ENCODE measurements at places on chromosomes 1 and 21.
A peak's percentile ranks its signal among the peaks of the same experiment; 100 is the strongest.

GRCh38 chr1:36248250-36248894, 24.1 kb downstream of the THRAP3 start:
- DNase-seq: no peak

DNA sequence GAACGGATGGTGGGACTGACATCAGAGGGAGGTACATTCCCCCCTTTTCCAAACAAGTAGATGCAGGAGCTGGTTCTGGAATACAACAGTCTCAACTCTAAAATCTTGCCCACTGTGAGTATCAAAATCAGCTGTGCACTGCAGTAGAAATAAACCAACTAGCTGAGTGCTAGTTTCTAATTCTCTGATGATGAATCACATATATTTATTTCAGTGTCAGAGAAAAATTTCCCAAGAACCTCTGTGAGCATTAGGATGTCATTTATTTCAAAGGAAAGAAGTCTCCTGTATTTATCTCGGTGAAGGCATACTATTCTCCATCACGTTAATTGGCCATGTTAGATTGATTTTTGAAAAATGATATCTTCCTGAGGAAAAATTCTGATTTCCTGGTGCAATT, 67.1 kb downstream of the LHX9 start:
- DNase-seq: no peak

GRCh38 chr21:44434568-44434925, 20.8 kb upstream of the LRRC3 start:
- DNase-seq: no peak

DNA sequence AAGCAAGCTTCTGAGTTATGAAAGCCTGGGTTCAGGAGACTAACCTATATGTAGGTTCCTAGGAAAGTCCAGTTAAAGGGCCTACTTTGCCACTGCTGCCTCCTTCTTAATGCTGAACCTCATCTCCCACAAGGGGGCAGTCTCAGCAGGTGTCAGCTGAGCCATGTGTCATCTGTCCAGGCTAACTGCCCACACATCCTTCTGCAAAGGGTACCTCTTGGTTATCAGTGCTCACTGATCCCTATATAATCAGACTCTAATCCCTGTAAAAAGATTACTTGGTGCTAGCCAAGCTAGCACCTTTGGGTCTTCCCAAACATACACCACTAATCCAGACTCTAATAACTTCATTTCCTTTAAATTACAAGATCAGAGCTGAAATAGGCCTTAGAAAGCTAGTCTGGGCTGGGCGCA, 9.0 kb downstream of the PRDX1 start:
- DNase-seq: no peak

DNA sequence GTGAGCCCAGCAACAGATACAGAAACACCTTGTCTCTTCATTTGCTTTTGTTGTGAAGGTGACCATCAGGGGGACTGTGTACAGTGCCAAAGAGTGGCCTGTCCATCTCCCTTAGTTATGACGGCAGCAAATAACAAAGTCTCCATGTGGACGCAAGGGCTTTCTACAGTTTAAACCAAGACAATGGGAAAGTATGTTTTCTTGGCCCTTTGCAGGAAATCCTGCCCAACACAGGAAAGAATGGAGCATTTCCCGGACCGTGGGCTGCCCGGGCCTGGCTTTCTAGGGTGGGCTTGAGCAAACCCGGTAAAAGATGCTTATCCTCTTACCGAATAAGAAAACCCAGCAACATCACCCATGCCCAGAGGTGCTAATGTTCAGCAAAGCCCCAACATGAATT, 87.3 kb downstream of the ZBTB18 start:
- no peak for DNase-seq

- peak; percentile 41 for DNase-seq
Measured at GRCh38 chr1:16078925-16079656, 5.6 kb upstream of the FAM131C start.

DNA sequence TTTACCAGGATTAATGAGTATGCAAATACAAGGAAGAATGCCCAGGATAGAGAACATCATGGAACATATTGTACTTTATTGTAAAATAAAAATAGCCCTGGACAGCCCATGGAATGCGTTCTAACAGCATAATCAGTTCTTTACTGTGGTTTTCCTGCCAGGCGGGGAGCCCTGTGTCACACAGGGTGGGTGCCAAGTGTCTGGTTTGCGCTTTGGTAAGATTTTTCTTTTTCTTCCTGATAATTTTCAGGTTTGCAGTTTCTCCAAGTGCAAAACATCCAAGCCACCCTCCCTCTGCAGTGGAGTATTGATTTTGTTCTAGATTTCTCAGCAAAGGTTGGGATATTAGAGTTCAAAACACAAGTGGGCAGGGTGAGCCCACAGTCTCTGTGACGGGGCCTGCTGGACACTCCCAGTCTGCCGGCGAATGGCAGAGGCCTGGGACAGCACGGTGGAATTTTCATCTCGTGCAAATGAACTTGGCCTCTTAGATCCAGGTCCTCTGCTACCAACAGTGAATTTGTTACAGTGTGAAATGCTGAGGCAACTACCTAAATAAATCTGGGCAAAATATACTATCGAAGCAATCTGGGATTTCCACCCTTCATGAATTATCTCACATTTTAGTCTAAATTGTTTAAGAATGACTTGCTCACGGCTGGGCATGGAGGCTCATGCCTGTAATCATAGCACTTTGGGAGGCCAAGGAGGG, 15.6 kb upstream of the KCNJ15 start:
- DNase-seq: no peak

GRCh38 chr1:199723250-199723956, 304.1 kb upstream of the NR5A2 start:
- DNase-seq: no peak

GRCh38 chr1:4087530-4088420, 187.7 kb upstream of the C1orf174 start:
- no peak for DNase-seq

DNA sequence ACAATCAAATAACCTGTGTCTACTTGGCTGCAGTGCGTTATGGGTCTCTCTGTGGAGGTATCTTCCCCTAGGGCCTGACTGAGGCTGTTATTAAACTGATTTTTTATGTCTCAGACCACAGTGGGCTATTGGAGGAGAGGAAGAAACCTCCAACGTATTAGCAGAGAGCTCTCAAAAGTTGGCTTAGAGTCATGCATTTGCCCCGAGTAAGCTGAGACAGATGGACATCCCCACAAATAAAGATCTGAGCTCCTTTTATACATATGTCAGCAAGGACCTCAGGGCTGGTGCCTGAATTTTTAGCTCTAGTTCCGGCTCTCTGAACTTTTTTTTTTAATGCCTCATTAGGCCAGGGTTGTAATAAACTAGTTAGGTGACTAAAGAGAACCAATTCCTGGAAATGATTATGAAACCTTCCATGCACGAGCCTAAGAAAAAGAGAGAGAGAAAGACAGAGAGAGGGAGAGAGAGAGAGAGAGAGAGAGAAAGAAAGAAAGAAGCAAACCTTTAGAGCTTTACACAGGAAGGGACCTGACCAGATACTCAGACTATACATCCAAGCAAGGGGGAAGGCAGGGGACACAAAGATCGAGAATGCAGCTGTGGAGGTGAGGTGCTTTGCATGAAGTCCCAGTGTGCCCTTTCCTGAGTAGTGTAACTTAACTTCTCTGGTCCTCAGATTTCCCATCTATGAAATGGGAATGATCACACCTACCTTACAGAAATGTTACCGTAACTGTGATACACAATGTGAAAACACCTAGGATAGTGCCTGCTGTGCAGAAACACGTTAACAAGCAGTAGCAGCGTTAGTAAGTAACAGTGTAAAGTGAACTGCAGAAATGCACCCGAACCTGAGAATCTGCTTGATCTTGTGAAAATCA, 8.4 kb upstream of the PIGR start:
- no peak for DNase-seq

GRCh38 chr1:58975888-58976287, 192.0 kb upstream of the JUN start:
- peak; percentile 12 for DNase-seq

DNA sequence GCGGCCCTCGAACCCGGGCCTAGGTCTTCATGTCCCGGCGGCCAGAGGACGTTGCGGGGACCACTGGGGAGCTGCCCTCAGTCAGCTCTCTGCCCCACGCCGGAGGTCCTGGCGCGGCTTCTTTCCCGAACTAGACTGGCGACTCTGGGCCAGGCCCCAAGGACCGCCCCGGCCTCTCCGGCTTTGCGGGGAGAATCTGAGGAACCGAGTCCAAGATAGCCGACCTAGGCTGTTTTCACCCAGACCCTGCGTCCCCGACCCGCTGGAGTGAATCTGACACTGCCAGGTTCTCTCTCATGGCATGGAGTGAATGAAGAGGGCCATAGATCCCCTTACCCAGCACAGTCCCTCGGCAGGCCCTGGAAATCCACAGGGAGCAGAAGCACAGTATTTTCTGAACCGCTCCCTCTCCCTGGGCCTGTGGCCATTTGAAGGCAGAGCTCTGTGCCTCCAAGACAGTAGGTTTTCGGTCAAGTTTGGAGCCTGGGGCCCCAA, 9.9 kb upstream of the BARHL2 start:
- DNase-seq: no peak

- no peak for DNase-seq
Measured at GRCh38 chr1:165688046-165688445, 10.3 kb downstream of the ALDH9A1 start.

GRCh38 chr21:33769057-33769456, 126.8 kb downstream of the ITSN1 start:
- no peak for DNase-seq

- DNase-seq: no peak
Measured at GRCh38 chr21:26736449-26736848, 108.8 kb downstream of the ADAMTS1 start.

- no peak for DNase-seq
Measured at GRCh38 chr1:158839566-158839965, 8.4 kb downstream of the MNDA start.

DNA sequence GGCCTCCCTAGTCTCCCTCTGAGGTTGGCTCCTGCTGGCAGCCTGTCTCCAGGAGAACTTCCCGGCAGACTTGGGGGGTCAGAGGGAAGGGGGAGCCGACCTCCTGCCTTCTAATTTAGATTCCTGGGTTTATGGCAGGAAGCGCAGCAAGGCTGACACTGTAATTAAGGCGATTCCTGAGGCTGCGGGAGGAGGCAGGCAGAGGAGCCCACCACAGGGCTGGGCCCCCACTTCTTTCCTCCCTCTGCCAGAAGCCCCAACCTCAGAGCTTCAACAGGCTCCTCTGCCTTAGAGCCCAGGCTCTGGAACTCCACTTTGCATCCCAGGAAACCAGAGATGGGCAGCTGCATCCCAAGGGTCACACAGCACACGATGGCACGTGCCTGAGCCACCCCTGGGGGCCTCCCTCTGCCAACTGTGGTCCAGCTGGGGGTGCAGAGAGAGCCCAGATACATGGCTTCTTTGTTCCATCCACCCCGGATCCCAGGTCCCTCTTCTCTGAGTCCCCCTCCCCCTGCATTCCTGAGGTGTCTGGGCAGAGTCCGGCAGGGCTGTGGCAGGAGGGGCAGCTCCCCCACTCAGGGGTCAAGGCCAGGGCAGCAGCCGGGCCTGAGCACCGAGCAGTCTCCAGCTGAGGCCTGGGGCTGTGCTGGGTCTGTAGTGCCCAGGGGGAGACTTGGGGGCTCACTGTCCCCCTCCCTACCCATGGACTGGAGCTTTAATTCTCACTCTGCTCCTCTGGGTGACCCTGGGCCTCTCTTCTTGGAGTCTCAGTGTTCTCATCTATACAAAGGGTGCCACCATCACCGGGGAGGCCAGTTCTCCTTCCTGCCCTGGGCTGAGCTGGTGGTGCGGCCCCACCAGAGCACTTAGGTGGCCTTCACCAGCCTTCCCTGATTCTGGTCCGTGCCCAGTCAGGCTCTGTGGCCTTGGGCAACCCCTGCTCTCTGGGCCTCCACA, 39.4 kb upstream of the FAM131C start:
- no peak for DNase-seq

- DNase-seq: no peak
Measured at GRCh38 chr1:206957639-206958038, 11.4 kb upstream of the PIGR start.

- no peak for DNase-seq
Measured at GRCh38 chr1:54706419-54706818, 9.2 kb upstream of the TTC4 start.

DNA sequence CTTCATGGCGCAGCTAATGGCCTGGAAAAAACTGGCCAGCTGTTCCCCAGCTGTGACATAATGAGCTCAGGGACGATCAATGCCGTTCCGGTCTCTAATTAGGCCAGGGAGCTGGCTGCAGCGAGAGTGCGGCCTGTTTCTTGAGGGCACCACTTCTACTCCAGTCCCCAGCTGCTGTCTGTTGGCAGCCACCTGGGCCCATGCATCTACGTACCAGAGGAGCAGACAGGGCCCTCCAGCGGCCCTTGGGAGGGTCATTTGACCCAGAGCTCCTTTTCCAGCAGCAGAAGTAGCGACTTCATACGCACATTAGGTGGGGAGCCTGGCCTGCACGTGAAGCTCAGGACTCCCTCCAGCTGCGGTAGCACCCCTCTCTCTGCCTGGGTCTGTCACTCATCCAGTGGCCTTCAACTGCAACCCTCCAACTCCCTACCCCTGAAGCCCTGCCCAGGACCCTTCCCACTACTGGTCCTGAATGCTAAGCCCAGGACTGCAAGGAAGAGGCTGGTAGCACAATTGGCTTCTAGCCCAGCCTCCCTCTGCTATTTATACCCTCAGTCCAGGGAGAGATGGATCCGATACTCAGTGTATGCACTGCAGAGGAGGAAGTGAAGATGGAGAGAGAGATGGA, 9.1 kb upstream of the GPR61 start:
- no peak for DNase-seq

- no peak for DNase-seq
Measured at GRCh38 chr1:174988539-174988938, 11.2 kb upstream of the CACYBP start.

DNA sequence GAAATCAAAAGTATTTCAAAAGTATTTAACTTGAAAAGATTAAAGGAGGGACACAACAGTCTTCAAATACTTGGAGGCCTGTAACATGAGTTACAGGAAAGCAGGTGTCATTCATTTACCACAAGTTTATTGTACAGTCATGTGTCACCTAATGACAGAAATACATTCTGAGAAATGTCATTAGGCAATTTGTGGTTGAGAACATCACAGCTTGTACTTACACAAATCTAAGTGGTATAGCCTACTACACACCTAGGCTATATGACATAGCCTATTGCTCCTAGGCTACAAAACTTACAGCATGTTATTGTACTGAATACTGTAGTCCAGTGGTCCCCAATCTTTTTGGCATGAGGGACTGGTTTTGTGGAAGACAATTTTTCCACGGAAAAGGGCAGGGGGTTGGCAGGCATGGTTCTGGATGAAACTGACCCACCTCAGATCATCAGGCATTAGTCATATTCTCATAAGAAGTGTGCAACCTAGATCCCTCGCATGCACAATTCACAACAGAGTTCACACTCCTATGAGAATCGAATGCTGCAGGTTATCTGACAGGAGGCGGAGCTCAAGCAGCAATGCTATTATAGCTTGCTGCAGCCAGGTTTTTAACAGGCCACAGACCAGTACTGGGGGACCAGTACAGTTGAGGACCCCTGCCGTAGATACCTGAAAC, 25.0 kb upstream of the PHTF1 start:
- DNase-seq: no peak
